Fibroblast of lung (primary cell): ENCODE measurements at places on chromosomes 6 and 20. TPM values are rescaled to one million over a fixed set of nuclear protein-coding genes. Genes with fewer than 3 reads are reported as not detected.

GRCh38 chr6:143074670-143075318 lies 14.1 kb downstream of the AIG1 start:
- H3K4me3 ChIP-seq, result no peak overlapping the region
- H3K27ac ChIP-seq, result no peak overlapping the region
- H3K4me1 ChIP-seq, result no peaks in the 10 kb centered on the region
- H3K36me3 ChIP-seq, result no peaks in the 10 kb centered on the region

- no peak for DNase-seq
- no peak overlapping the region for H3K4me3 ChIP-seq
- H3K27ac ChIP-seq, result no peak overlapping the region
- H3K4me1 ChIP-seq, result no peaks in the 10 kb centered on the region
These were observed 212.0 kb upstream of the SGK1 start for GRCh38 chr6:134529921-134530320.

The CLDN20 gene
- not detected in 2 replicates for total RNA-seq

- no peak overlapping the region for H3K27ac ChIP-seq
- no peak for DNase-seq
- H3K36me3 ChIP-seq, result no peaks in the 10 kb centered on the region
- H3K4me3 ChIP-seq, result no peak overlapping the region
- peaks cover 9% of the 10 kb centered on the region for H3K27me3 ChIP-seq
These were observed 334.7 kb upstream of the RNF24 start for GRCh38 chr20:4350096-4350495.

The DUSP15 gene
- total RNA-seq, result not detected in 2 replicates

The CTAGE9 gene
- total RNA-seq, result not detected in 2 replicates

DNA sequence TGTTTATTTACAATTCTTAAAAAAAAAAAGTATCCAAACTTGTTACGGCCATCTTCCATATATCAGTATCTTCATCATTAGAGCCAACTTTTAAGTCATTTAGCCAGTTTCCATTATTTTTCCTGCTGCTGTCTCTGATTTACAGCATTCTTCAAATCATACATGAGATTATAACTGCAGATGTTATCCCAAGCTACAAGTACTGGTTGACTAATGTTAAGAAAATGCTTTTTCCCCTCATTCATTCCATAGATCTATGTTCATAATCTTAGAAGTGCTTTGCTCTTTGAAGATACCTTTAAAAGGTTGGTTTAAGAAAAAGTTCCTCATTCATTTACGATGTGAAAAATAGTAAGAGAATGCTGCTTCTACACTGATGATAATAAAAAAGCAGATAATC lies 158.7 kb downstream of the RNGTT start:
- no peaks in the 10 kb centered on the region for H3K4me1 ChIP-seq
- H3K27me3 ChIP-seq, result no peaks in the 10 kb centered on the region
- no peak overlapping the region for H3K4me3 ChIP-seq
- DNase-seq, result no peak

DNA sequence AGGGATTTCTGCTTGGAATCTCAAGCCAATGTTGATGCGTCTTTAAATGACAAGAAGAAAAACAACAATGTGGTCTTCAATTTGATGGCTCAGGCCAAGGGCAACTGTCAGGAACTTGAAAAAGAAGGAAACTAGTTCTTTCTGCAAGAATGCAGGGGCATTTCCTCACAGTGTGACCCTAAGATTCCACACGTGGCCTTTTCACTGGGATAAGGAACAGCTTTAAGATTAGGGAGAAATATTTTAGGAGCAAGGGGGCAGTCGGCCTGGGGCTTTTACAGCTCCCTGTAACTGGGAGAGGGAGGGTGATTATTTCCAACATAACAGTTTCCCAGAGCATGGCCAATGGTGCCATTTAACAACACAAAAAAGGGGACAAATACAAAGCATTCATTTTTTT lies 39.4 kb upstream of the MRPS10 start:
- H3K4me1 ChIP-seq, result peaks cover 10% of the 10 kb centered on the region
- no peaks in the 10 kb centered on the region for H3K27me3 ChIP-seq
- no peak overlapping the region for H3K4me3 ChIP-seq
- DNase-seq, result no peak

DNA sequence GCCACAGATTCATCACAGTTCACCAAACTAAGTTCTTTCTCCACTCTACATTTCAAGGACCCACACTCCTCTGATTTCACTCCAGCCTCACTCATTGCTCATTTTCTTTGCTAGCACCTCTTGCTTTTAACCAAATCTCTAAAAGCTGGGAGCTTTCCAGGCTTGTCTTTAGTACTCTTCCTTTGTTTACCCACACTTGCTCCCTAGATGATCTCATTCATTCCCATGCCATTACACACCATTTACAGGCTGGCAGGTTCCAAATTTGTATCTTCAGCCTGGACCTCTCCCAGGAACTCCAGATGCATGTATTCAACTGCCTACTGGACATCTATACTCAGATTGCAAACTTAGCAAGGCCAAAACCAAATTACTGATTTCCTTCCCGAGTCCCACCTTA lies 5.3 kb upstream of the GUCA1B start:
- no peak overlapping the region for H3K4me3 ChIP-seq
- H3K27ac ChIP-seq, result peak overlapping the region; percentile 73
- no peaks in the 10 kb centered on the region for H3K36me3 ChIP-seq
- peak; percentile 96 for DNase-seq
- peaks cover 32% of the 10 kb centered on the region for H3K4me1 ChIP-seq
- no peaks in the 10 kb centered on the region for H3K27me3 ChIP-seq

DNA sequence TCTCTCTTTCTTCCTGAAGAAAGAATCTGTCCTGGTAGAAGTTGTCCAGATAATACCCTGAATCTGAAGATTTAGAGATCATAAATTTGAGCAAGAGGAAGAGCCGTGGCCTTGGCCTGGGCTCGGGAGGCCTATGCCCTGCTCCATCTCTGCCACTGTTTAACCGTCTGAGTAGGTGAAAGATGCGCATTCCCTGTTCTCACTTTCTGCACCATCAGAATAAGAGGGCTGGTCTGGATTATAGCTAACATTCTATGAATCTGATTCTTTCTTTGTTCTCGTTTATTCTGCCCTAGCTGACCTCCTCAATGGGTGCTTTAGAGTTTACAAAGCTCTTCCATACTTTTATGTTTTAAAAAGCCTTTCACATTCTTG lies 51.3 kb downstream of the ELOVL4 start:
- H3K36me3 ChIP-seq, result no peaks in the 10 kb centered on the region
- H3K27me3 ChIP-seq, result no peaks in the 10 kb centered on the region
- H3K27ac ChIP-seq, result no peak overlapping the region
- no peaks in the 10 kb centered on the region for H3K4me1 ChIP-seq
- H3K4me3 ChIP-seq, result no peak overlapping the region

GRCh38 chr20:5045906-5046305 lies 44.6 kb upstream of the SLC23A2 start:
- peaks cover 2% of the 10 kb centered on the region for H3K4me1 ChIP-seq
- no peak overlapping the region for H3K27ac ChIP-seq
- H3K4me3 ChIP-seq, result no peak overlapping the region
- H3K27me3 ChIP-seq, result no peaks in the 10 kb centered on the region

DNA sequence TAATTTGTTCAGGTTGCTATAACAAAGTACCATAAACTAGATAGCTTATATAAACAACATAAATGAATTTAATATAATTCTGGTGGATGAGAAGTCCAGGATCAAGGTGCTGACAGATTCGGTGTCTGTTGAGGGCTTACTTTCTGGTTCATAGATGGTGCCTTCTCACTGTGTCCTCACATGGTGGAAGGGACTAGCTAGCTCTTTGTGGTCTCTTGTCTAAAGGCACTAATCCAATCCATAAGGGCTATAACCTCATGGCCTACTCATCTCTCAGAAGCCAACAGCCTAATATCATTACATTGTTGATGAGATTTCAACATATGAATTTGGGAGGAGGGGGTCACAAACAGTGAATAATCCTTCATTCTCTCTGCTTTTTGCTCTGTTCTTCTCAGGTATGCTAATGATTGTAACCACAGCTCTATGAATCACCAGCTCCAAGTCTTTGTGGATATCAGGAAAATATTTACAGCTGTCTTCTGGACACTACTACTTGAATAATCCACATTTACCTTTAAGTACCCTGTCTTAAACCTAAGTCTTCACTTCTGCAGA lies 122.3 kb downstream of the NKAIN2 start:
- H3K4me1 ChIP-seq, result no peaks in the 10 kb centered on the region
- no peak overlapping the region for H3K27ac ChIP-seq
- no peak overlapping the region for H3K4me3 ChIP-seq
- H3K27me3 ChIP-seq, result no peaks in the 10 kb centered on the region
- H3K36me3 ChIP-seq, result no peaks in the 10 kb centered on the region
